Skin of body (tissue), 3 donors: ENCODE measurements at places on chromosomes 7 and 10. TPM values are rescaled to one million over a fixed set of nuclear protein-coding genes. Genes with fewer than 3 reads are reported as not detected.

Gene OR2A42
- total RNA-seq = 0.10 TPM

Gene SYT15B
- total RNA-seq = 0.59 TPM

Gene LRRD1
- 0.30 TPM for total RNA-seq

Gene OR6B1
- not detected for total RNA-seq

Gene PLAC9
- 40.2 TPM for total RNA-seq

Gene ARHGEF35
- 10.3 TPM for total RNA-seq

Gene FGFR2
- total RNA-seq = 141 TPM

Gene FEZF1
- total RNA-seq = not detected

Gene LRRC17
- total RNA-seq = 92.4 TPM

Gene DAGLB
- total RNA-seq = 12.6 TPM

GRCh38 chr7:81693080-81693479, 76.8 kb downstream of the HGF start:
- DNase-seq = no peak

DNA sequence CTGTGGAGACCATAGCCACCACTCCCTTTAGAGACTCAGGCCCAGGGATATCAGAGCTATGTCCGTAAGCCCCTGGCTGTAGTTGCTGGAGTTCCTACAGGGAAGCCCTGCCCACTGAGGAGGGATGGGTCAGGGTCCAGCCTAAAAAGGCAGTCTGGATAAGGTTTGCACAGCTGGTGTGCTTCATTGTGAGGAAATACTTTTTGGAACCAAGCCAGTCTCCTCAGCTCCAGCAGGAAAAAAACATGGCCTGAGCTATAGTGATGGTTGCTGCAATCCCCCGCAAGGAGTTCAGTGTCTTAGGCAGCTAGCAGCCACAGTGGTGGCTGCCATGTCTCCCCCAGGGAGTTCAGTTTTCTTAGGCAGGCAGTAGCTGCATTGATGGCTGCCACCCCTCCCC, 52.6 kb upstream of the CYP2C8 start:
- DNase-seq = no peak

GRCh38 chr7:94741179-94741578, 85.2 kb upstream of the SGCE start:
- no peak for DNase-seq

GRCh38 chr10:27258492-27258837, 17.9 kb upstream of the ACBD5 start:
- DNase-seq = no peak

- DNase-seq = no peak
These were observed 96.1 kb downstream of the ARL4A start for GRCh38 chr7:12783421-12784095.

- peak; percentile 76 for DNase-seq
These were observed 7.2 kb upstream of the SP8 start for GRCh38 chr7:20793694-20794394.

GRCh38 chr10:22833781-22834180, 94.1 kb upstream of the ARMC3 start:
- DNase-seq = no peak

GRCh38 chr10:124131172-124131571, 37.8 kb upstream of the CHST15 start:
- no peak for DNase-seq
